ENCODE measurements at places on chromosomes 4 and X.

DNA sequence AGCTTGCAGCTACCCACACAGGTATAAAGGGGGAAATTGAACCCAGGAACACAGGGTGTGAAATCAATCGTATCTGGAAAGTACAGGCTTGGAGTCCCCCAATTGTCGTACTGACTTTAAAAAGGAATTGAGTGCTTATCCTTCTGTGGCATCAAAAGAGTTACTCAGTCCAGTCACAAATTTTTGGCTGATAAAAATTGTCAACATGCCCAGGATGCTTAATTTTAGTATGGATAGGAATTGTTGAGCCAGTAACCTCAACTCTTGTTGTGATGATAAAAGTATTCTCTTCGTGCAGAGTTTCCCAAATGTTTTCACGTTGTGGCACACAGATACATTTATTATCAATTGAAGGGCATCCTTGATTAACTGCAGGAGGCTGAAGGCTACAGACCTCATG is 43.6 kb upstream of the FTHL17 start:
- DNase-seq = no peak

DNA sequence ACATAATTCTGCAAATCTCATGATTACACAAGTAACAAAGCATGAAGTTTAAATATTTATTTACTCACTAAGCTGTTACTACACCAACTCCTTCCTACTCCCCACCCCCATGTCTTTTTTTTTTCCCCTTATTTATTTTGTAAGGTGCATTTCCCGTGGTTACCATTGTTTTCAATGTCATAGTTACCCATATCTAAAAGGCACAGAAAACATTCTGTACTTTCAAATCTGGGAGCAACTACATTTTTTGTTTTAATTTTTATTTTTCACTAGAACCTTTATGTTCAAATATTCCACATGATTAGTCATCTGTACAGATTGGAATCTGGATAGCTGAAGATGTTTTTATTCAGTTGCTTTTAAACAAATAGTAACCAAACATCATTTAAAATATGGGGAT is 62.8 kb downstream of the PPP3CA start:
- DNase-seq = no peak

DNA sequence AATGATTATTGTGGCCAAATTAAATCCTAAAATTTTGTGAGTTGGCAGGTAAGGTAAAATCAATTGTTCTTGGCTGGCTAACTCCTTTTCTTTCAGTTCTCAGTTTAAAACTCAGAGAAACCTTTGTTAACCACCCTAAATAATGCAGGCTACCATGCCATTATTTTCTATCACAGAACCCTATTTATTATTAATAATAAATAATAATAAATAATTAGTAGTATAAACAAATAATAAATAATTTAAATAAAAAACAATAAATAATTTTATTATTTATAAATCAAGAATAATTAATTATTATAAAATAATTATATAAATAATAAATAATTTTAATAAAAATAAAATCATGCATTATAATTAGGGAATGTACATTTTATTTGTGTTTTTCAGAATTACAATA is 390.3 kb downstream of the ARHGAP24 start:
- DNase-seq = no peak

DNA sequence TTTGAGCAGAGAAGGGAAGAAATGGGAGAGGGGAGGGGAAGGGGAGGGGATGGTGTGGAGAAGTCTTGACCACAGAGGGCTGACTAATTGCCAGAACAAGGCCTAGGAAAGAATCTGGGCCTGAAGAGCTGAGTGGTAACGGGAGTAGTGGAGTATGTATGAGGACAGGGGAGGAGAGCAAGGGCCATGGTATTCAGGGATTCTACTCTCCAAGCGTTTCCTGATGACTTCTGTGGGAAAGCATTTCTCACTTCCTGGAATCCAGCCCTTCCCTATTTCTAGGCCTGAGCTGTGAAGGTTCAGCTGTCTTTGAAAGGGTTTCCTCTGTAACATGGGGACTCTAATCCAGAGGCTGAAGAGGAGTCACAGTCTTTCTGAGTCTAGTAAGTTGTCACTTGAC is 19.7 kb upstream of the SOX3 start:
- no peak for DNase-seq

GRCh38 chrX:1564750-1565683 is 26.4 kb upstream of the AKAP17A start:
- no peak for DNase-seq

DNA sequence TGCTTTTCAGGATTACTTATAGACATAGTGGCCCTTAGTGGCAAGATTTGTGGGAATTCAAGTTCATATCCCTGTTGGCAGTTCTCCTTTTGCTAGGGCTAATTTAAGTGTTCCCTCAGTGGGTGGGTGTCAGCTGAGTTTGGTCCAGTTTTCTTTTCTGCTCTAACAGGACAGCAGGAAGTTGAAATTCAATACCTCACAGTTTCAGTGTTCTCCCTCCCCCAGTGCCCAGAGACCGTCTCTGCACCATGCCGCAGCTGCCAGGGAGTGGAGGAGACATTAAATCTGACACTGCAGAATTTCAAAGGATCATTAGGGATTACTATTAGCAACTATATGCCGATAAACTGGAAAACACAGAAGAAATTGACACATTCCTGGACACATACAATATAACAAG is 50.7 kb downstream of the UBE2NL start:
- DNase-seq = no peak

- peak; percentile 80 for DNase-seq
These were observed 21.8 kb downstream of the HAUS3 start for GRCh38 chr4:2220016-2220630.

GRCh38 chr4:13547485-13548041 is 3.3 kb upstream of the NKX3-2 start:
- no peak for DNase-seq

DNA sequence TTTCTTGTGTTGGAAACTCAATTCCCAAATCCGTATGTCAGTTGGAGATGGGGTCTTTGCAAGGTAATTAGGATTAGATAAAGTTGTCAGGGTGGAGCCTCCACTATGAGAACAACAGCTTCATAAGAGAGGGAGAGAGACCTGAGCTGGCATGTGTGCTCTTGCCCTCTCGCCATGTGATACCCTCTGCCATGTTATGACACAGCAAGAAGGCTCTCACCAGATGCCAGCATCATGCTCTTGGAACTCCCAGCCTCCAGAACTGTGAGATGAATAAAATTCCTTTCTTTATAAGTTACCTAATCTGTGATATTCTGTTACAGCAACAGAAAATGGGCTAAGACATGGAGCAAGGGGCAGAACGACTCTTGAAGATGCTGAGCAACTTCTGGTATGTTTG is 201.9 kb upstream of the BOD1L1 start:
- no peak for DNase-seq

All from head of caudate nucleus (tissue), 42 donors.